Adrenal gland (tissue), 19 donors: ENCODE measurements at places on chromosomes 6 and 20. TPM values are rescaled to one million over a fixed set of nuclear protein-coding genes. Genes with fewer than 3 reads are reported as not detected.

The TMC2 gene
- not detected for total RNA-seq

The SNX9 gene
- total RNA-seq, result 56.7 TPM

DNA sequence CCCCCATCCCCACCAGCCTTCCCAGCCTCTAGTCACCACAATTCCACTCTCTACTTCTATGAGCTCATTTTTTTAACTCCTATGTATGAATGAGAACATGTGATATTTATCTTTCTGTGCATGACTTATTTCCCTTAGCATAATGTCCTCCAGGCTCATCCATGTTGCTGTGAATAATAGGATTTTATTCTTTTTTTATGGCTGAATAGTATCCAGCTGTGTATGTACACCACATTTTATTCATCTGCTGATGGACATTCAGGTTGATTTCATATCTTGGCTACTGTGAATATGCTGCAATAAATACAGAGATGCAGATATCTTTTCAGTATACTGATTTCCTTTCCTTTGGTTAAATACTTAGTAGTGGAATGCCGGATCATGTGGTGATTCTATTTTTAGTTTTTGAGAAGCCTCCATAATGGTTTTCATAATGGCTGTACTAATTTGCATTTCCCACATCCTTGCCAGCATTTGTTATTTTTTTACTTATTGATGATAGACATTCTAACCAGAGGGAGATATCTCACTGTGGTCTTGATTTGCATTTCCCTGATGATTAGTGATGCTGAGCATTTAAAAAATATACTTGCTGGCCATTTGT is 194.9 kb downstream of the PACRG start:
- DNase-seq, result no peak
- H3K4me3 ChIP-seq, result no peak overlapping the region
- no peak overlapping the region for H3K27ac ChIP-seq
- H3K4me1 ChIP-seq, result no peaks in the 10 kb centered on the region
- no peaks in the 10 kb centered on the region for H3K36me3 ChIP-seq

GRCh38 chr6:112109262-112109661 is 21.9 kb downstream of the FAM229B start:
- no peaks in the 10 kb centered on the region for H3K27me3 ChIP-seq
- no peaks in the 10 kb centered on the region for H3K36me3 ChIP-seq
- DNase-seq, result no peak

The DACT2 gene
- total RNA-seq, result 0.17 TPM

- no peak overlapping the region for H3K4me3 ChIP-seq
- no peaks in the 10 kb centered on the region for H3K36me3 ChIP-seq
- no peak overlapping the region for H3K27ac ChIP-seq
- no peaks in the 10 kb centered on the region for H3K4me1 ChIP-seq
Observed at GRCh38 chr6:22059946-22060345, 236.9 kb downstream of the PRL start.

- H3K36me3 ChIP-seq, result no peaks in the 10 kb centered on the region
- DNase-seq, result no peak
- no peaks in the 10 kb centered on the region for H3K27me3 ChIP-seq
- H3K4me1 ChIP-seq, result no peaks in the 10 kb centered on the region
- no peak overlapping the region for H3K4me3 ChIP-seq
Observed at GRCh38 chr20:4726710-4727397, 5.1 kb downstream of the PRND start.

GRCh38 chr6:52995913-52996645 is 995 bp upstream of the GSTA4 start:
- peaks cover 11% of the 10 kb centered on the region for H3K4me1 ChIP-seq
- peak; percentile 87 for DNase-seq
- H3K36me3 ChIP-seq, result no peaks in the 10 kb centered on the region
- no peak overlapping the region for H3K4me3 ChIP-seq
- no peaks in the 10 kb centered on the region for H3K27me3 ChIP-seq
- no peak overlapping the region for H3K27ac ChIP-seq

The NKX2-4 gene
- not detected for total RNA-seq

- H3K27me3 ChIP-seq, result peaks cover 26% of the 10 kb centered on the region
- H3K4me3 ChIP-seq, result no peak overlapping the region
- H3K4me1 ChIP-seq, result peaks cover 6% of the 10 kb centered on the region
- no peaks in the 10 kb centered on the region for H3K36me3 ChIP-seq
Observed at GRCh38 chr6:83708546-83708969, 343 bp downstream of the SNAP91 start.

GRCh38 chr6:121247386-121247785 is 86.9 kb downstream of the TBC1D32 start:
- H3K36me3 ChIP-seq, result no peaks in the 10 kb centered on the region
- no peaks in the 10 kb centered on the region for H3K27me3 ChIP-seq
- no peak overlapping the region for H3K4me3 ChIP-seq
